ENCODE measurements at places on chromosomes 5 and 9.

DNA sequence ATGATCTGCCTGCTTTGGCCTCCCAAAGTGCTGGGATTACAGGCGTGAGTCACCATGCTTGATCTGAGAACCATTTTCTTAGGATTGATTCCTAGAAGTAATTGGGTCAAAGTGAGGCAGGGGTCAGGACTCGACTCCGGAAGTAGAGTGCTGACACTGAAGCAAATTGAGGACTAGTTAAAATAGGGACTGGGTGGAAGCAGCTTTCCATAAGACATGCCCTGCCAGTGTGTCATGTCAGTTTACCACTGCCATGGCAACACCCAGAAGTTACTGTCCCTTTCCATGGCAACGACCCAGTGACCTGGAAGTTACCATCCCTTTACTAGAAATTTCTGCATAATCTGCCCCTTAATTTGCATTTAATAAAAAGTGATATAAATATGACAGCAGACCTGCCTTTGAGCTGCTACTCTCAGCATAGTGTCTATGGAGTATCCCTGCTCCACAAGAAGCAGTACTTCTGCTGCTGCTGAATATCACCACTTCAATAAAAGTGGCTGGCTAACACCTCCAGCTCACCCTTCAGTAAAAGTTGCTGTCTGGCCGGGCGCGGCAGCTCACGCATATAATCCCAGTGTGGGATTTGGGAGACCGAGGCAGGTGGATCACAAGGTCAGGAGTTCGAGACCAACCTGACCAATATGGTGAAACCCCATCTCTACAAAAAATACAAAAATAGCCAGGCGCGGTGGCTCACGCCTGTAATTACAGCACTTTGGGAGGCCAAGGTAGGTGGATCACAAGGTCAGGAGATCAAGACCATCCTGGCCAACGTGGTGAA, 47.8 kb upstream of the JADE2 start:
- DNase-seq, result no peak

- no peak for DNase-seq
Measured at GRCh38 chr9:109277451-109277850, 43.4 kb downstream of the EPB41L4B start.

GRCh38 chr5:78215972-78216371, 78.5 kb downstream of the AP3B1 start:
- DNase-seq, result no peak

DNA sequence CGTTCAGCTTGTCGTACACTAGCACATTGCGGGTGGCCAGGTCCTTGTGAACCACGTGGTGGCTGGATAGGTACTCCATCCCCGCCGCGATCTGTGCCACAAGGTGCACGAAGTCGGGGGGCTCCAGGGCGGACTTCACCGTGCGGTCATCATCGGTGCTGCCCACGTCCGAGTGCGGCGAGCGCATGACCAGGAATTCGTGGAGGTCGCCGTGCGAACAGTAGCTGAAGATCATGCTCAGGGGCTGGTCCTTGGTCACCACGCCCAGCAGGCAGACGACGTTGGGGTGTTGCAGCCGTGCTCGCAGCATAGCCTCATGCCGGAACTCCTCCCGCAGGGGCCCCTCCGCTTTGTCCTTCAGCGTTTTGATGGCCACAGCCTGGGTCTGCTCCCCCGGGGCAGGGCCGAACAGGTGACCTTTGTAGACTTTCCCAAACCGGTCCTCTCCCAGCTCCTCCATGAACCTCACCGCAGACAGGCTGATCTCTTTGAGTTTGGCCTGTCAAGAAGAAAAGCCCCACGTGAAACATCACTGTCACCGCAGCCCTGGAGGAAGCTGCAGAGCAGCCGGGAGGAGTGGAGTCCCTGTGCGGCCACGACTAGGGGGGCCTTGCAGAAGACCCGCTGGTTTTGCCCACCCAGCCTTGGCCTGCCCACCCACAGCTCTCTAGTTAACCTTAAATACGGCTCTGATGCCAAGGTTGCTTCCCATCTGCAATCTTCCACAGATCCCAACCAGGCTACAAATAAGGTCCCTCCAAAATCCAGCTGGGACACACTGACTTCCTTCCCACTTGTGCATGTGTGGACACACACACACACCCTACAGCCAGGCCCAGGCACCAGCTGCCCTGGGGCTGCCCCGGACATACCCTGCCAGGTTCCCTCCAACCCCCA, 225.2 kb downstream of the ROR2 start:
- no peak for DNase-seq

GRCh38 chr9:35482071-35482470, 7.8 kb upstream of the RUSC2 start:
- DNase-seq, result no peak

- DNase-seq, result no peak
Measured at GRCh38 chr9:136499071-136499934, 16.5 kb upstream of the SEC16A start.

- no peak for DNase-seq
Measured at GRCh38 chr9:73565026-73565425, 413.4 kb downstream of the ANXA1 start.

DNA sequence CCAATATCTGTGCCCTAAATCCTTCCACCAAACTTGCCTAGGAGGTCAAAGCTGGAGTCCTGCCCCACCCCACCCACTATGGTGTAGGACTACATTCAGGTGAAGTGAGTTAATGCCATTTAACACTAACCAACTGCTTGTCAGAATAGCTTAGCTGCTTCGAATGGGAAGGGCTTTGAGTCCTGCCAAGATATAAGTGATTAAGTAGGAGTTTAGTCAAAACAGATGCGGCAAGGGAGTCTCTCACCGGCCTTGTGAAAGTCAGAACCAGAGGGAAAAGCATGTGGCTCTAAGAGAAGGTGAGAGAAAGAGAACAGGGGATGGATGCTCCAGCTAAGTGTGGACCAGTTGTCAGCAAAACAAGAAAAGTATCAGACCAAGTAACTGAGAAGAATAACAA, 132.6 kb downstream of the SPOCK1 start:
- no peak for DNase-seq

- no peak for DNase-seq
Measured at GRCh38 chr5:37552161-37552560, 173.0 kb downstream of the WDR70 start.

DNA sequence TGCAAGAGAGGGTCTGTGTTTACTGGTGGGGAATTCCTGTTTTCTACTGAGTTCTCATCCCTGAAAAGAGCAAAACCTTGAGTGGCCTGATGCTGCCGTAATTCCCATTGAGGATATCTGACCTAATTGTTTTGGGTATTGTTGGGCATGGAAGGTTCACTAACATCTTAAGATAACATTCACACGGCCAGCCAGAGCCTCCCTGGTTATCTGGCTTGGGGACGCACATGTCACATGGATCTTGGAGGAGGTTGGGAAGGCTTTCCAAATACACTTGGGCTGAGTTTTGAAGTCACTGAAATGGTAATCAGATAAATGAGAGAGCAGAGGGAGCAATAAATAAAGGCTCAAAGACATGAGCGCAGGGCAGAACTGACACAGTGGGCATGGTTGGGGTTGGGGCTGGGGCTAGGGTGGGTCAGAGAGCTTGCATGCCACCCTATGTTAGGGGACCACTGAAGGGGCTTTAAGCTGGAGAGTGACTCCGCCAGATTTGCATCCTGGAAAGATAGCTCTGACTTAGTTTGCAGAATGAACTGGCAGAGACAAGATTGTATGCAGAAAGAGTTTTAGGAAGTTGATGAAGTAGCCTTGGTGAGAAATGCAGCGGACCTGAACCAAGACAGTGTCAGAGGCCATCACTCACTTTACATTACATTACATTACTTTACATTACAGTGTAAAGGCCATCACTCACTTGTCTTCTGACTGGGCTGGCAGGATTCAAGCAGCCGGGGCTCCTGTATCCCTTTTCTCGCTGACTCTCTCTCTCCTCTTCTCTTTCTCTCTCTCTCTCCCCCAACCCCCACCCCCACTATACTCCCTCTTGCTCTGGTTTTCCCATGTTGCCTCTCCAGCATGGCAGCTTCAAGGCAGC, 24.2 kb downstream of the SLC1A1 start:
- no peak for DNase-seq

GRCh38 chr9:109286571-109286977, 34.3 kb downstream of the EPB41L4B start:
- no peak for DNase-seq

DNA sequence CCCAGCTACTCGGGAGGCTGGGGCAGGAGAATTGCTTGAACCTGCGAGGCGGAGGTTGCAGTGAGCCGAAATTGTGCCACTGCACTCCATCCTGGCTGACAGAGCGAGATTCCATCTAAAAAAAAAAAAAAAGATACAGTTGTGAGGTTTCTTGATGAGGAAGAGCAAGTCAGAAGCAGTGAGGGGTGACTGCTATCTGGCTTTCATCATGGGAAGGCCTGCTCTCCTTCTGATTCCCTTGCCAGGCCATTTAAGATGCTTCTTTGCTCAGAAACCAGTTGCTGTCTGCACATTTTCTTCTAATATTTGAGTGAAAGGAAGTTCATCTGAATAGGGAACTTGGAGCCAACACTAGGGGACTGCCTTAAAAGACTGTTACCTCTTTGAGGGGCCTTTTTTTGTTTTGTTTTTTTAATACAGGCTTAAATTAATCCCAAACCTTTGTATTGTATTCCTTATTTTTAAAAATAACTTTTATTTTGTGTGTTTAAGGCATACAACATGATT, 201.9 kb downstream of the ARHGAP26 start:
- DNase-seq, result no peak

- no peak for DNase-seq
Measured at GRCh38 chr5:18712936-18713485, 1078.8 kb downstream of the TAF11L14 start.

DNA sequence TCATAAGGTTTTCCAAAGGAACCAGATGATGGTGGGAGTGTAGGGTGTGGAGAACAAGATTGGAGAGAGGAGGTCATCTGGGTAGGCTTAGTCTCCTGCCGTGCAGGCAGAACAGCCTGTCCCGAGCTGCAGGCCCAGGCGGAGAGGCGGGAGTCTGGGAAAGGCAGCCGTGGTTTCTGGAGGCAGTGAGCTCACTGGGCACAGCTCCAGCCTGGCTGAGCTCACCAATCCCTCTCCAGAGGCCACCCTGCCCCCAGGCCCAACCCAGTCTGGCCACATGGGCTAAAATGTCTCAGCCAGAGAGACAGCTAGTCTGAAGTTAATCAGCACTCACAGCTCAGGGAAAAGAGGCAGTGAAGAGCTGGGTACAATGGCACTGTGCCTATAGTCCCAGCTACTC, 12.3 kb downstream of the P4HA2 start:
- DNase-seq, result no peak

GRCh38 chr5:5318426-5319190, 103.9 kb upstream of the ICE1 start:
- no peak for DNase-seq

- peak; percentile 26 for DNase-seq
Measured at GRCh38 chr5:119302916-119303897, 52.6 kb upstream of the TNFAIP8 start.

GRCh38 chr9:99103901-99104458, 933 bp upstream of the TGFBR1 start:
- no peak for DNase-seq

- DNase-seq, result no peak
Measured at GRCh38 chr9:14573319-14573718, 119.9 kb downstream of the ZDHHC21 start.
